ENCODE measurements at places on chromosomes 12 and 14.
A peak's percentile ranks its signal among the peaks of the same experiment; 100 is the strongest.

GRCh38 chr12:77943466-77943865 lies 112.8 kb downstream of the NAV3 start:
- no peak for DNase-seq

DNA sequence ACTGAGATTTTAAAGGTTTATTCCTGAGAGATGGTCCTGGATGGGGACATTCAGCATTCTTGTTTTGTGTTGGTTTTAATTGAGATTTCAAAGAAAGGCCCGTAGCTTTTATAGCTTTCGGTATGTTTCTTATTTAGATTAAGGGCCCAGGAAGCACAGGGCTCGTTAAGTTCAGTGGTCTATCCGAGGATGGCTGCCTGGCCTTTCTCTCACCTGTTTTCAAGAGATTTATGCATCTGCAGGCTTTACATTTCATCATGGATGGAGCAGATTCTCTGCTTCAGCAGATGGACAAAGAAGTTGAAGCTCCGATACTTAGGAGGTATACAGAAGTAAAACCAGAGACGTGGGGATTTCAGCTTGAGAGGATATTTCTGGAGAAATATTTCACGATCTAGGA lies 16.0 kb downstream of the FZD10 start:
- no peak for DNase-seq

DNA sequence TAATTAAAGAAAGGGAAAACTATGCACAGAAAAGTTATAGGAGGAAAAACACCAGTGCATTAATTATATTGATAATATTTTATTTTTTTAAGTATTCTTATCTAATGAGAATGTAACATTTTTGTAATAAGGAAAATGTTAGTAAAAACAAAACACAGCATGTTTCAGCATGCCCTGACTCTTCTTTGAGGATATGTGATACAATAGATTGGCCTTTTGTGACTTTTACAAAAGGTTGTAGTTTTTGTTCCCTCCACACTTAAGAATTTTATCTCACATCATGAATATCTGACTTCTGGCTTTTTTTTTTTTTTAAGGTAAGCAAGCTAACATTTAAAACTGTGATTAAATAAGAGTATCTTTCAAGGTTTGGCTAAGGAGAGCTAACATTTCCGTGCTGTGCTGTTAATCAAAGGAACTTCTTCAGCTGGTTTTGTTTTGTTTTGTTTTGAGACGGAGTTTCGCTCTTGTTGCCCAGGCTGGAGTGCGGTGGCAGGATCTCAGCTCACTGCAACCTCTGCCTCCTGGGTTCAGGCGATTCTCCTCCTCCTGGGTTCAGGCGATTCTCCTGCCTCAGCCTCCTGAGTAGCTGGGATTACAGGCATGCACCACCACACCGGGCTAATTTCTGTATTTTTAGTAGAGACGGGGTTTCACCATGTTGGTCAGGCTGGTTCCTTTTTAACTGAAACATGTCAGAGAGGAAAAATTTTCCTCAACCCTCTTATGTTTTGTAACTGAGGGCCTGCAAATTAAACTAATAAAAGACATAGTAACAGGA lies 30.8 kb upstream of the RESF1 start:
- DNase-seq: no peak

GRCh38 chr12:104414581-104415341 lies 42.0 kb upstream of the CHST11 start:
- no peak for DNase-seq

DNA sequence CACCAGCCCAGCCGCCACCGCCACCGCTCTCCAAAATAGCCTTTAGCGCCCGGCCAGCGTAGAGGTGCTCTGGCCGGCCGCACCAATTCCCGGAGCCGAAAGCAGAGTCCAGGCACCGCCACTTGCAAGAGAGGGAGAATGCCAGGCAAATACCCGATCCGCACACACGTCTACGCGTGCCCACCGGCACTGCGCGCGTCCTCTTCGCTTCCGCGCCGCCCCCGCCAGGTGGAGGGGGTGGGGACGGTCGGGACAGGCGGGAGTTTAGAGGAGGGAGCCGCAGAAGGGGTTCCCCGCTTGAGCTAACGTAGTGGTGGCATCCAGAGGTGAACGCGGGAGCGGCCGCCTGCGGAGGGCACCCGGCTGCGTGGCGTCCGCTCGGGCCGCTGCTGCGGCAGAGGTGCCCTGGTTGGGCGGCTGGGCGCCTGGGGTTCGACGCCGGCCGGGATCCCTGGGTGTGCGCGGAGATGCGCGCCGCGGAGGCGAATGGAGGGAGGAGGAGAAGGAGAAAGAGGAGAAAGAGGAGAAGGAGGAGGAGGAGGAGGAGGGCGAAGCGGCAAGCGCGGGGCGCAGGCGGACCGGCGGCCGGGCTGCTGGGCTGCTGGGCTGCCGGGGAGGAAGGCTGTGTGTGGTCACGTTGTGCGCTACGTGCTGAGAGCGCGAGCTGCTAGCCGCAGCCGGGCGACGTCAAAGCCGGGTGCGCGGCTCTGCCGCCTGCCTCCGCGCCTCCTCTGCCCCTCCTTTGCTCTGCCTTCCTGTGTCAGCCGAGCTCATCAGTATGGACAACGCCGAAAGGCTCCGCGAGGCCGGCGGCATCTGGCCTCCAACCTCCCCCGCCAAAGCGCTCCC lies at the start of gene MDGA2:
TSS of gene MDGA2 (minus strand) at position 140 of the 849 bp plus-strand sequence.
- DNase-seq: no peak

DNA sequence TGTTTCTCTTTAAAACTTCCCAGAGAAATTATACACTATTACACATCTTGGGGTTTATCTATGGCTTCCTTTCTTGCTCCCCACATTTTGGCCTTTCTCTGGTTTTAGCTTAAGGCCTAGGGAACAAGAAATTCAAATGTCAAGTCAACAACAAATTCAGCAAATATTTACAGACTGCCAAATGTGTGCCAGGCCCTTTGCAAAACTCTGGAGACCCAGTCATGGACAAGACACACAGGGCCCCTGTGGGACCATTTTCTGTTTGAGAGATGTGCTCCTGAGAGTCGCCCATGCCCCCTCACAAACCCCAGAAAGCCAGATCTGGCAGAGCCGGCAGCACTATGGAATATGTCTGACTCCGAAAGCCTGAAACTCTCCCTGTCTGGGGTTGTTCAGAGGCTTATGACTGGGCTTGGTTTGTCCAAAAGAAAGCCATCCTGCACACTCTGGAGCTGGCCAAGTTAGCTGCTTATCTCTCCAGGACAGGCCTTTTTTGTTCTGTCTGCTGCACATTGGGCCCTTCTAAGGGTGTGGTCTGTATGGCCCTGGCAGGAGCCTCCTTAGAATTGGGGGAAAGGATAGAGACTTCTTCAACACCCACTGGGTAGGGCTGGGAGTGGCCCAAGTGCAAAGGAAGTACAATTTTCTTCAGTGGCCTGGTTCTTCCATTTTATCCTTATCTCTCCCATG lies 1.1 kb upstream of the KRT3 start:
- no peak for DNase-seq

GRCh38 chr12:93191956-93192355 lies 185.8 kb upstream of the NUDT4 start:
- peak; percentile 89 for DNase-seq

DNA sequence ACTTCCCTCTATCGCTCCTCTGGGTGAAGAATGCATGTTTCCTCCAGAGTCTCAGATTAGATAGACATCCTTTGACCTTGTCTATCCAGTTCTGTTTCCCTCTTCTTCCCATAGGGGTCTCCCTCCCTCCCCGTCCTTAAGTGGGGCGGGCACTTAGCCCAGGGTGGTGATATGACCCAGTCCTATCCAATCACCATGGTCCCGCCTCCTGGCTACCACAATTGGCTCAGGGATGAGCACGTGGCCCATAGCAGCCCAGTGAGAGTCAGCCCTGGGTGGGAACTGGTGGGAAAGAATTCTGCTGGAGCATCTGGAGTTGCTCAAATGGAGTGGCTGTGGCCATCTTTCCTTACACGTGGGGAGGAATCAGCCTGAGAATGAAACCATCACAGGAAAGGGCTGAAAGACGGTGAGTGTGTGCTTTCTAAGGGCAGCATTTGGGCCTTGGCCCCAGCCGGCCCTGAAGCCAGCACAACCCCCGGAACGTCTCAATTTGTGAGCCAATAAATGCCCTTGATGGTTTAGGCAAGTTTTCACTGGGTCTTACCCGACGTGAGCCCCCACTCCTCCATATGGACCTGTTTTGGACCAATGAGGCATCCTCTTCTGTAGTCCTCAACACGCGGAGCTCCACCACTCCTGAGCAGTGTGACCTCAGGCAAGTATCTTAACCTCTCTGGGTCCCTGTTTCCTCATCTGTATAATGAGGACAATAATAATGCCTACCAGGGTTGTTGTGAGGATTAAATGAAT lies 14.4 kb upstream of the MLXIP start:
- DNase-seq: peak; percentile 71

DNA sequence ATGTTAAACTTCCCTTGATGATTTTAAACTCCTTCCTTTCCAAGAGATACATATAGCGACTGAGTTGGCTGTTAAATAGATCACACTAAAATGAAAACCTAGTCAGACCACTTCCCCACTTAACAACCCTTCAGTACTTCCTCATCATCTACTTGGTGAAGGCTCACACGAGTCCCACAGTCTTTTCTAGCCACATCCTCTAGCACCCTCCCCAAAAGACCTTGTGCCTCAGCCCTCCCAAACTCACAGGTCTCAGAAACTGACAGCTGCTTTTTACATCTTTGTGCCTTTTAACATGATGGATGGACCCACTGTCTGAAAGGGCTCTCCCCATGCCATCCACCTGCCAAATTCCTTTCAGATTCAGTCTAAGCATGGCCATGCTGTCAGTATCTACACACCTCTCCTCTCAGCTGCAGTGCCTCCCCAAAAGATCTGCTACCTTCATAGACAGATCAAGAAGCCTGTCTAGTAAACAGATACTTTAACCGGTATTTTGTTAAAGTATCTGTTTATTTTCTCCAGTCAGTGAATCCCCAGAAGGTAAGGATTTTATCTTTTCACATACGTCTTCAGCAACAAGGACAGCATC lies 65.1 kb upstream of the GPHB5 start:
- no peak for DNase-seq

GRCh38 chr12:74980510-74980909 lies 229.1 kb downstream of the KCNC2 start:
- DNase-seq: no peak

GRCh38 chr12:132899033-132899432 lies 11.6 kb upstream of the CHFR start:
- no peak for DNase-seq

GRCh38 chr12:117857632-117858612 lies 110.9 kb downstream of the KSR2 start:
- no peak for DNase-seq

- no peak for DNase-seq
These were observed 112.8 kb downstream of the DAD1 start for GRCh38 chr14:22476005-22476751.

DNA sequence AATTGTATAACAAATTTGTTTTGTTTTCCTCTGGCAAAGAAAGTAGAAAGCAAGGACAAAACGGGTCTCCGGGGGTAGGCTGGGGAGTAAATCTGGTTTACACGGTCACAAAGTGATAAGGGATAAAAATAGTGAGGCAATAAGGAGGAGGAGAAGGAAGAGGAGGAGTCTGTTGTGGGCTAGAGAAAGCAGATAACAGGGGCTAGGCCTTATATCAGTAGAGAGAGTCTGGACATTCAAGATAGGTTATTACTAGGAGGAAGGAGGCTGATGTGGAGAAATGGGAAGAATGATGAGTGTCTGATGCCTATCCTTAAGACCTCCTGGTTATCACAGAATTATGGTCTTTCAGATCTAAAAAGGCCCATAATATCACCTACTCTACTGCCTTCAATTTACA lies 83.2 kb upstream of the SSTR1 start:
- no peak for DNase-seq

- peak; percentile 58 for DNase-seq
These were observed 98.5 kb upstream of the PLEKHA5 start for GRCh38 chr12:19031032-19031431.

- no peak for DNase-seq
These were observed 612.0 kb downstream of the VRK1 start for GRCh38 chr14:97408937-97409815.

- no peak for DNase-seq
These were observed 16.4 kb upstream of the A2M start for GRCh38 chr12:9132008-9132535.
